ENCODE measurements at places on chromosomes 2 and 18. TPM values are rescaled to one million over a fixed set of nuclear protein-coding genes. Genes with fewer than 3 reads are reported as not detected.

DNA sequence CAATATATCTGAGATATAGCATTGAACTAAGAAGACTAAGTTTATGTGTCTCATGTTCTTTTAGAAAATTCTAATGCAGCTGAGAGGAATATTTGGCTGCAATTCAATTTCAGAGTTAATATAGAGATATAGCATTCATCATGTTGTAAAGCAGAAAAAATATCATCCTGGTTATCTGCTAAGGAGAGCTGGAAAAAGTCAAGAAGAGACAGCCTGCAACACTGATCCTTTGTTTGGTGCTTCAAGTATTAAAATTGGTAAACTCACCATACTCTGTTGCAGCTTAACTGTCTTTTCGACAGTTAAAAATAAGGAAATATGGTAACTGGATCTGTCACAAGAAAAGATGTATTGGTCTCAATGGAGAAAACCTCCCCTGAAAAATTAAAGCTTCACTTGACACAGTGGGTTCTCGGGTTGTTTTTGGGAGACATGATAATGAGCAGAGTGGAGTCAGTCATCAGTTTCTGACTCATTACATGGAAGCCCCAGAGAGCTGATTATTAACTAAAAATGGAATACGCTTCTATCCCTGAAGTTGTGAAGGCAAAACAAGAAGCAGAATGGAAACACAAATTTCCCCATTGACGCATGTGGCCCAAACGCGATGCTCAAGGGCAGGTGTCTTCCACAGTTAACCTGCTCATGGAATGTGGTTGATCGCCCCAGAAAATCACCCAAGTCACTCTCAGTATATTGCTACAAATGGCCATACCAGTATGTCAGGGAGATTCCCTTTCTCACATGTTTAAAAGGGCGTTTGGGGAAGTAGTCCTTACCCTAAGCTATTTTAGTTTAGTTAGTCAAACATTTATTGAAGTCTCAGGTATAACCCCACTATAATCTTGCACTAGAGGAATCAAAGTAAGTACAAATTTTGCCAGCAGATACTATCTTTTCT is 8.2 kb downstream of the BCL2 start:
- H3K36me3 ChIP-seq = no peaks in the 10 kb centered on the region
- H3K4me3 ChIP-seq = no peak overlapping the region
- H3K4me1 ChIP-seq = no peaks in the 10 kb centered on the region
- peaks cover 16% of the 10 kb centered on the region for H3K27me3 ChIP-seq

The KCNS3 gene
- not detected for polyA plus RNA-seq

DNA sequence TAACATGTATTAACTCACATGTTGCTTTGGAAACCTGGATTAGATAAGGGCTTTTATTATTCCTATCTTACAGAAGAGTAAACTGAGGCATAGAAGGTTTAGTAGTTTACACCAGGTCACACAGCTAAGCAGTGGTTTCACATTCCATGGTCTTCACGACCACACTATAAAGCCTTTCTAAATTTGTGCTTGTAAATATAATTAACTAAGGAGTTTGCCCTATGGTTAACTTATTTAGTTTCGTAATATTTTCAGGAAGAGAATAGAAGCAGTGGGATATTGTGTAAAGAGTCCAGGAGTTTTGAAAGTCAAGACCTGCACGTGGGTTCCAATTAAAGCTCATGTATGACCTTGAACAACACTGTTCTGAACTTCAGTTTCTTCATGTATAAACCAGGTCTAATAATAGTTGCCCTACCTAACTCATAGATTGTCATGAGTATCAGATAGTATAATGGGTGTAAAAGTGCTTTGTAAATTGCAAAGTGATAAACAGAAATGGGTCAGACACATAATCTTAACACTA is 19.5 kb upstream of the SOS1 start:
- peak overlapping the region; percentile 24 for H3K27ac ChIP-seq
- H3K27me3 ChIP-seq = no peaks in the 10 kb centered on the region
- no peaks in the 10 kb centered on the region for H3K36me3 ChIP-seq
- peak overlapping the region; percentile 35 for H3K4me3 ChIP-seq

- peaks cover 1% of the 10 kb centered on the region for H3K27me3 ChIP-seq
- no peaks in the 10 kb centered on the region for H3K36me3 ChIP-seq
- no peak overlapping the region for H3K27ac ChIP-seq
- no peaks in the 10 kb centered on the region for H3K4me1 ChIP-seq
- no peak for DNase-seq
Observed at GRCh38 chr2:234374736-234375135, 122.1 kb downstream of the ARL4C start.

The ICOS gene
- 0.03 TPM for polyA plus RNA-seq

The STARD6 gene
- polyA plus RNA-seq = not detected

GRCh38 chr18:2304378-2305175 is 266.7 kb downstream of the METTL4 start:
- no peaks in the 10 kb centered on the region for H3K36me3 ChIP-seq
- H3K4me3 ChIP-seq = no peak overlapping the region
- DNase-seq = no peak
- H3K27ac ChIP-seq = no peak overlapping the region
- no peaks in the 10 kb centered on the region for H3K27me3 ChIP-seq

The CREG2 gene
- 0.26 TPM for polyA plus RNA-seq

The ASPRV1 gene
- 0.52 TPM for polyA plus RNA-seq

GRCh38 chr2:95030496-95030895 is 5.0 kb downstream of the MAL start:
- DNase-seq = no peak
- H3K27ac ChIP-seq = no peak overlapping the region
- no peaks in the 10 kb centered on the region for H3K36me3 ChIP-seq
- H3K4me3 ChIP-seq = no peak overlapping the region

GRCh38 chr2:227577555-227577954 is 21.1 kb upstream of the SCYGR2 start:
- no peaks in the 10 kb centered on the region for H3K27me3 ChIP-seq
- H3K36me3 ChIP-seq = no peaks in the 10 kb centered on the region
- peak; percentile 20 for DNase-seq
- H3K4me3 ChIP-seq = no peak overlapping the region
- no peak overlapping the region for H3K27ac ChIP-seq

DNA sequence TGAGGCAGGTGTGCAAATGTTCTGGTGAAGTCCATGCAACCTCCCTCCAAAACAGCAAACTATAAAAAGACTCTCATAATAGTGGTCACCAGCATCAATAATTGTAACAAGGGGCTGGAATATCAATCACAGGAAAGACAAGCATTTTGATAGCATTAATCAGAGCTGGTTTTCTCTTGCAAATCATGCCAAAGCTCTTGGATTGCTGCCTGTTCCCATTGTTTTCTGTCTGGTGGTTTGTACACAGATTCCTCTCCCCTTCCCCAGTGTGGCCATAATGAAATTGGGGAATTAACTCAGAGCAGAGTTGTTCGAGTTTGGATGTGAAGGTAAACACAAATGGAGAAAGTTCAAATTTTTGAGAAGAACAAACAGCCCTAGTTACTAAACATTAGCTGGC is 134.2 kb downstream of the CDCA7 start:
- H3K27me3 ChIP-seq = no peaks in the 10 kb centered on the region
- no peak overlapping the region for H3K27ac ChIP-seq
- DNase-seq = no peak
- no peaks in the 10 kb centered on the region for H3K36me3 ChIP-seq
- H3K4me3 ChIP-seq = no peak overlapping the region
- H3K4me1 ChIP-seq = no peaks in the 10 kb centered on the region

DNA sequence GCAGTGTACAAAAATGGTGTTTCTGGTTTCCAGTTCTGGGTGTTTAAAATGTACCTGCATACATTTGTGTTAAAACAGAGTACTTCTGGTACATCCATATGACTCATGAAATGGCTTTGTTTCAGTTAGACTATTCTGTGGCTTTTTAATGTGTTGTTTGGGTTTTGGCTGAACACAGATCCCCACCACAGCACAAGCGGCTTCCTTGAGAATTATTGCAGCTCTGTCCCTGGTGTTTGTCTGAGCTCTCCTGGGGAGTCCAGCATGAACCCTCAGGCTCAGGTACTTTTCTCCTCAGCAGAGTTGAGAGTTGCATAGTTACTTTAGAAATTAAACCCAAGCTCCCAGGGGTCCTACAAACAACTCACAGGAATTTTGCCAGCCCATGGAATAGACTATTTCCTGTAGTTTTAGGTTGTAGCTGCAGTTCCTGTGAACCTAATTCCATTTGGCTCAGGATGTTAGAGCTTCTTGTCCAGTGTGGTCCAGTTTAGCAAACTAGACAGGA is 64.8 kb upstream of the EML6 start:
- DNase-seq = no peak
- no peaks in the 10 kb centered on the region for H3K27me3 ChIP-seq
- H3K4me3 ChIP-seq = no peak overlapping the region
- peaks cover 99% of the 10 kb centered on the region for H3K36me3 ChIP-seq
- H3K27ac ChIP-seq = no peak overlapping the region

GRCh38 chr2:28487258-28487657 is 8.6 kb upstream of the PLB1 start:
- H3K27ac ChIP-seq = no peak overlapping the region
- H3K36me3 ChIP-seq = no peaks in the 10 kb centered on the region
- no peak for DNase-seq
- H3K27me3 ChIP-seq = peaks cover 27% of the 10 kb centered on the region
- H3K4me1 ChIP-seq = no peaks in the 10 kb centered on the region
- no peak overlapping the region for H3K4me3 ChIP-seq

- no peak for DNase-seq
- H3K4me3 ChIP-seq = no peak overlapping the region
- H3K27me3 ChIP-seq = peaks cover 75% of the 10 kb centered on the region
- no peaks in the 10 kb centered on the region for H3K4me1 ChIP-seq
- no peak overlapping the region for H3K27ac ChIP-seq
Observed at GRCh38 chr2:104850361-104851290, 3.3 kb upstream of the POU3F3 start.

GRCh38 chr2:25290811-25291495 is 50.8 kb downstream of the DNMT3A start:
- H3K27me3 ChIP-seq = no peaks in the 10 kb centered on the region
- no peak overlapping the region for H3K27ac ChIP-seq
- H3K4me1 ChIP-seq = peaks cover 20% of the 10 kb centered on the region

DNA sequence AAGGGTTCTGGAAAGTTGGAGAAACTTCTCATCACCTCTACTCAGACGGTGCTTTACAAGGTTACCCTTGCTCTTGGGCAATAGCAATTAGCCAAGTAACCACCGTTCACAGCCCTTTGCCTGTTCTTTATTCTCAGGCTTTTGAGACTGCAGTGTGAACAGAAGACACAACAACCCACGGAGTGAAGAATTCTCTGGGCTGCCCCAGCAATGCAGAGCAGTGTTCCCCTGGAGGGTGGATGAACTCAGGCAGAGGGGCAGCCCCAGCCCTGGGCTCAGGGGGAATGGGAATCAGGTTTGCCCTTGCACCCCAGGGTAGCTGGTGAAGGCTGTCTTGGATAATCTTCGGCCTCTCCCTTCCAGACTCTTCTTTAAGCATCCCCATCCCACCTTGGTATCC is 69.1 kb downstream of the MCFD2 start:
- peaks cover 47% of the 10 kb centered on the region for H3K4me1 ChIP-seq
- H3K27ac ChIP-seq = no peak overlapping the region
- H3K36me3 ChIP-seq = no peaks in the 10 kb centered on the region
- no peak for DNase-seq

DNA sequence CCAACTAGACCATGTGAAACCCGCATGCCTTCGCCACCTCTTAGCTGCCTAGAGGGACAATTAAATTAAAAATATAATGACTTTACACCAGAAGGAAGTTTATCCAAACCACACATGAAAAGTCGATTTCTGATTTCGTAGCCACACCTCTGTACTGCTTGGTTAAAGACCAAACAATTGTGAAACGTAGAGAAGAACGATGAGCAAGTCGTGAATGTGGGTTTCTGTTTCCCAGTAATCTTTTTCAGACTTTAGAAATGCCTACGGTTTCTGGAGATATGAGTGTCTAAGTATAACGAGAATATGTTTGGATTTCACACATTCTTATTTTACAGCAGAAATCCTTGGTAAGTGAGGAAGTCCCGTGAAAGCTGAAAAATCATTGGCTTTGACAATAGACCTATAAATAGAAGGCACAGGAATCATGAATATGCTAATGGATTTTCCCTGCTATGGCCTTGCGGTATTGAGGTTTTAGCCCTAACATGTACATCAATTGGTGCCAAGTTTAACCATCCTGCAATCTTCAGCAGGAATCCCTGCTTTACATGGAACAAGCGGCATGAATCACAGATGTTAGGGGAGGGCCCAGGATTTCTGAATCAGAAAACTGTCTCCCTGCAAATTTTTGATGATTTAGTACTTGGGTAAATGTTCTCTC is 105.6 kb downstream of the TTC32 start:
- no peak overlapping the region for H3K4me3 ChIP-seq
- DNase-seq = no peak
- no peak overlapping the region for H3K27ac ChIP-seq

DNA sequence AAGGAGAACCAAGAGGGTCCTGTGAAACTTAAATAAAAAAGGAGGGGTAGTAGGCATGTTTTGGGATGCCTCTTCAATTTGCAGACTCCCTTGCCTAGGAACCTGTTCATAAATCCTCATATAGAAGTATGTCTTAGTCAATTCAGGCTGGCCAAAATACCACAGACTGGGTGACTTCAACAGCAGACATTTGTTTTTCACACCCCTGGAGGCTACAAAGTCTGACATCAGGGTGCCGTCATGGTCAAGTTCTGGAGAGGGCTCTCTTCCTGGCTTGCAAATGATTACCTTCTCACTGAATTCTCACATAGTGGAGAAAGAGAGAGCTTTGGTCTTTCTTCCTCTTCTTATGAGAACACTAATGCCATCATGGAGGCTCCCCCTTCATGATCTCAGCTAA is 4.1 kb upstream of the TCF4 start:
- H3K27me3 ChIP-seq = peaks cover 14% of the 10 kb centered on the region
- no peaks in the 10 kb centered on the region for H3K4me1 ChIP-seq
- no peak overlapping the region for H3K4me3 ChIP-seq
- H3K27ac ChIP-seq = no peak overlapping the region
- no peaks in the 10 kb centered on the region for H3K36me3 ChIP-seq
- no peak for DNase-seq

- H3K4me3 ChIP-seq = no peak overlapping the region
- no peak overlapping the region for H3K27ac ChIP-seq
- peaks cover 26% of the 10 kb centered on the region for H3K36me3 ChIP-seq
- H3K27me3 ChIP-seq = no peaks in the 10 kb centered on the region
Observed at GRCh38 chr2:179132076-179132475, 82.1 kb upstream of the CCDC141 start.

The FBXO41 gene
- 11.1 TPM for polyA plus RNA-seq

GRCh38 chr2:224638301-224638823 is 53.2 kb upstream of the CUL3 start:
- H3K27me3 ChIP-seq = no peaks in the 10 kb centered on the region
- no peaks in the 10 kb centered on the region for H3K36me3 ChIP-seq
- H3K27ac ChIP-seq = no peak overlapping the region
- no peaks in the 10 kb centered on the region for H3K4me1 ChIP-seq
- DNase-seq = no peak

Data from HepG2 (cell line).